Thoracic aorta (tissue), 2 donors: ENCODE measurements at places on chromosomes 2 and 18.

- DNase-seq: no peak
Observed at GRCh38 chr2:74205596-74205995, 7.2 kb downstream of the MTHFD2 start.

GRCh38 chr2:226423498-226423960 lies 376.1 kb downstream of the IRS1 start:
- no peak for DNase-seq

DNA sequence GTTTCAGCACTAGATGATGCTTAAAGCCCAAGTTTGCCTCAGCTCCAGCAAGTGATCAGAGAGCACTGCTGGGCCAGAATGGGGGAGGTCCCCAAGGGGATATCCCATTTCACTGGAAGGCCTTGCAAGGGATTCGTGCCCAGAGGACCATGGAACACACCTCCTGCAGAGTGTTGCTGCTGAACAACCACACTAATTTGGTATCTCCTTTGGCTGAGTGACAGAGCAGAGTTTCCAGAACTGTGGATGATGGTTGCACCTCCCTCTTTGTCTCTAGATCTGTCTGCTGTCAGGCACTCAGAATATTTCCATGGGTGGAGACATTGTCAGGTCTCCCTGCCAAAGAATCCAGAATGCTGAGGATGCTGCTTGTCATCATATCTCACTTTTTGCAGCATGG lies 484.8 kb upstream of the NETO1 start:
- no peak for DNase-seq

- DNase-seq: no peak
Observed at GRCh38 chr2:67642046-67642382, 244.9 kb downstream of the ETAA1 start.

DNA sequence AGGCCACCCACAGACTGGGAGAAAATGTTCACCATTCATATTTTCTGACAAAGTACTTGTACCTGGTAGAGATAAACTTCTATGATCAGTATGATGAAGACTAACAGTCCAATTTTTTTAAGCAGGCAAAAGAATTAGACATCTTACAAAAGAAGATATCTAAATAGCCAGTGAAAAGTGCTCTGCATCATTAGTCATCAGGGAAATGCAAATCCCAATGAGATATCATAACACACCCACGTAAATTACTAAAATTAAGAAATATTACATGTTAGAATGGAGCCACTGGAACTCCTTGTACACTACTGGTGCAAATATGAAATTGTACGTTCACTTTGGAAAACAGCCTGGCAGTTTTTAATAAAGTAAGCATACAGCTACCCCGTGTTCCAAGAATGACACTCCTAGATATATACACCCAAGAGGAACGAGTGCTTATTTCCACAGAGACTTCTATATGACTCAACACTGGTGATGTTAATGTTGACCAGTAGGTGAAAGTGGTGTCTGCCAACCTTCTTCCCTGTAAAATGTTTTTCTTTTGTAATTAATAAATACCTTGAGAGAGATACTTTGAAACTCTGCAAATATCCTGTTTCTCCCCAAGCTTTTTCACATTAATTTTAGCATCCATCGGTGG lies 80.3 kb downstream of the NPAS2 start:
- DNase-seq: no peak
